ENCODE measurements at places on chromosomes 5 and 9.

DNA sequence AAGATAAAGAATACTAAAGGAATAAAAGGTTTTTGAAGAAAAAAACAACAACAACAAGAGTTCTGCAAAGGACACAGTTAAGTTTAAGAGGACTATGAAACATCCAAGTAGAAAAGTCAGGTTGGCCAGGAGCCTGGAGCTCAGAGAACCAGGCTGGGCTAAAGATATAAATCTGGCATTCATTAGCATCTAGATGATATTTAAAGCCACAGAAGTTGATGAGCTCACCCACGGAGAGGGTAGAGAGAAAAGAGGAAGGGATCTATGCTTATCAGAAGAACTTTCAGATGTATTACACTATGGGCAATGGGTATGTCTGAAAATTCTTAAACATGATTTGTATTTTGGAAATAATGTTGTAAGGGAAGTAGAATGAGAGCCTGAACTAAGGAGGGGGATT is 9.9 kb downstream of the MIER3 start:
- H3K4me1 ChIP-seq, result no peaks in the 10 kb centered on the region
- no peak overlapping the region for H3K4me3 ChIP-seq
- H3K36me3 ChIP-seq, result peaks cover 37% of the 10 kb centered on the region
- no peaks in the 10 kb centered on the region for H3K27me3 ChIP-seq

GRCh38 chr5:160657622-160658458 is 194.2 kb downstream of the ATP10B start:
- no peaks in the 10 kb centered on the region for H3K4me1 ChIP-seq
- no peak overlapping the region for H3K27ac ChIP-seq
- DNase-seq, result no peak
- H3K4me3 ChIP-seq, result no peak overlapping the region

GRCh38 chr5:38465702-38466423 is 90.6 kb downstream of the LIFR start:
- H3K4me3 ChIP-seq, result no peak overlapping the region
- H3K4me1 ChIP-seq, result peaks cover 51% of the 10 kb centered on the region
- DNase-seq, result no peak
- peak overlapping the region; percentile 91 for H3K27ac ChIP-seq
- no peaks in the 10 kb centered on the region for H3K27me3 ChIP-seq

- DNase-seq, result no peak
- H3K27ac ChIP-seq, result no peak overlapping the region
- H3K4me3 ChIP-seq, result no peak overlapping the region
- H3K36me3 ChIP-seq, result no peaks in the 10 kb centered on the region
These were observed 8.4 kb downstream of the ADAMTSL1 start for GRCh38 chr9:18482371-18482770.
